ENCODE measurements at places on chromosomes 4 and X. TPM values are rescaled to one million over a fixed set of nuclear protein-coding genes. Genes with fewer than 3 reads are reported as not detected.

The SHROOM3 gene
- total RNA-seq: 46.2 TPM

The CDKL2 gene
- 2.4 TPM for total RNA-seq

The DUX4 gene
- total RNA-seq: not detected

The CSAG1 gene
- total RNA-seq: not detected

GRCh38 chr4:147689067-147689466 is 5.1 kb upstream of the PRMT9 start:
- DNase-seq: no peak
